ENCODE measurements at places on chromosomes 16 and 17. TPM values are rescaled to one million over a fixed set of nuclear protein-coding genes. Genes with fewer than 3 reads are reported as not detected.

Gene KRT12
- not detected for total RNA-seq

Gene SYNGR3
- 16.1 TPM for total RNA-seq

Gene PRSS33
- total RNA-seq, result not detected

Gene PMFBP1
- 1.7 TPM for total RNA-seq

Gene CES1
- total RNA-seq, result 18.7 TPM

Gene IL4R
- total RNA-seq, result 89.2 TPM

Gene ABCC11
- 1.5 TPM for total RNA-seq

Gene FN3K
- 16.9 TPM for total RNA-seq

Gene HAGHL
- total RNA-seq, result 7.7 TPM

Gene KRTAP9-8
- total RNA-seq, result not detected

Gene TMC5
- total RNA-seq, result 54.8 TPM

Gene AATK
- total RNA-seq, result 6.6 TPM

Gene RTN4RL1
- total RNA-seq, result 21.5 TPM

Gene WFIKKN2
- 2.4 TPM for total RNA-seq

Gene ARSG
- total RNA-seq, result 1.5 TPM

Gene DNAH3
- total RNA-seq, result 0.09 TPM

Gene KIF2B
- total RNA-seq, result not detected

GRCh38 chr17:40419559-40420331 is 2.0 kb upstream of the TOP2A start:
- no peak overlapping the region for H3K27ac ChIP-seq
- no peaks in the 10 kb centered on the region for H3K36me3 ChIP-seq
- H3K4me3 ChIP-seq, result no peak overlapping the region
- H3K4me1 ChIP-seq, result no peaks in the 10 kb centered on the region

DNA sequence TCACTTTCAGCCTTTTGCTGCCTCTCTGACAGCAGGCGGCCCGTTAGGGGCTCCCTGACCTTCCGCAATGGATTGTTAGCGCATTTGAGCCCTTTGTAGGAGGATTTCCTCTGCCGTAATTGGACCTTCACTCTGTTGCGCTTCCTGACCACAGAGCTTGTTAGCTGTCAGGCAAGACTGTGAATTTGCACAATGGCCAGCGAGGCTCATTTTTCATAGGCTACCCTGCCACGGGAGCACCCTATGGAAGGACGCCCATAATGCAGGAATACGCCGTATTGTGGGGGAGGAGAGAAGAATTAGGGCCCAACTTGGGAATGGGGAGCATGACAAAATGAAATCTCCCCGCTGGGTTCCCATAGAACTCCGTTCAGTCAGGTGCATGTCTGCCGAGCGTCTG is 205.2 kb upstream of the NLRP1 start:
- no peak overlapping the region for H3K4me3 ChIP-seq
- H3K27ac ChIP-seq, result no peak overlapping the region
- H3K4me1 ChIP-seq, result no peaks in the 10 kb centered on the region
- no peak for DNase-seq
- no peaks in the 10 kb centered on the region for H3K36me3 ChIP-seq

- DNase-seq, result no peak
- H3K27me3 ChIP-seq, result peaks cover 7% of the 10 kb centered on the region
- no peak overlapping the region for H3K27ac ChIP-seq
Observed at GRCh38 chr17:47733674-47734410, 806 bp downstream of the TBX21 start.

DNA sequence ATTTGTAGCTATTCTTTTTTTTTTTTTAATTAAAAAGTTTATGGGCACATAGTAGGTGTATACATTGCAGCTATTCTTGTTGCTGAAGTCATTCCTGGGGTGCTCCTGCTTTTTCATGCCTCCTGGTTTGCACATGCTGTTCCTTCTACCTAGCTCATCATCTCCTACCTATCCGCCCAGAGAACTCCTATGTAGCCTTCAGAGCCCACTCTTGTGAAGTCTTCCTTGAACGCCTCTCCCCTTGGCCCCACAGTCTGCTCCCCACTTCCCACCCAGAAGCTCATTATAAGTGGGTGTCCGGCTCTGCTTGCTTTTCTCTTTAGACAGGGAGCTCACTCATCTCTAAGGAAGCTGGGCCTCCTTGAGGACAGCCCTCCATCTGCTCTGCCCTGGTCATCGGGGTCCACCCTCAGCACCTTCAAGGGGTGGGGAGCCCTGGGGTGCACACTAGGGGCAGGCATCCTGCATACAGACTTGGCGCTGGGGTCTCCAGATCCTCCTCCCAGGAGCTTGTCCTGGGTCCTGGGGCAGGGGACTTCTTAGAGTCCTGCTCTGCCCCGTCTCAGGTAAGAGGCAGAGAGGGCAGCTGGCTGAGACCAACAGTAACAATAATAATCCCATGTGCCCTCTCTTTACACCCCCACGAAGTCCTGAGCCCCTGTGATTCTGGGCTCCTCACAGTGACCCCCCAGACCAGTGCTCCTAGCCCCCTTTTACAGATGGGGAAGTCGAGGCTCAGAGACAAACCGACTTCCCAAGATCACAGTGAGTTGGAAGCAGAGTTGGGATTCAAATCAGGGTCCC is 3.5 kb upstream of the B9D1 start:
- H3K27ac ChIP-seq, result no peak overlapping the region
- no peak overlapping the region for H3K4me3 ChIP-seq
- H3K27me3 ChIP-seq, result no peaks in the 10 kb centered on the region
- no peaks in the 10 kb centered on the region for H3K4me1 ChIP-seq

DNA sequence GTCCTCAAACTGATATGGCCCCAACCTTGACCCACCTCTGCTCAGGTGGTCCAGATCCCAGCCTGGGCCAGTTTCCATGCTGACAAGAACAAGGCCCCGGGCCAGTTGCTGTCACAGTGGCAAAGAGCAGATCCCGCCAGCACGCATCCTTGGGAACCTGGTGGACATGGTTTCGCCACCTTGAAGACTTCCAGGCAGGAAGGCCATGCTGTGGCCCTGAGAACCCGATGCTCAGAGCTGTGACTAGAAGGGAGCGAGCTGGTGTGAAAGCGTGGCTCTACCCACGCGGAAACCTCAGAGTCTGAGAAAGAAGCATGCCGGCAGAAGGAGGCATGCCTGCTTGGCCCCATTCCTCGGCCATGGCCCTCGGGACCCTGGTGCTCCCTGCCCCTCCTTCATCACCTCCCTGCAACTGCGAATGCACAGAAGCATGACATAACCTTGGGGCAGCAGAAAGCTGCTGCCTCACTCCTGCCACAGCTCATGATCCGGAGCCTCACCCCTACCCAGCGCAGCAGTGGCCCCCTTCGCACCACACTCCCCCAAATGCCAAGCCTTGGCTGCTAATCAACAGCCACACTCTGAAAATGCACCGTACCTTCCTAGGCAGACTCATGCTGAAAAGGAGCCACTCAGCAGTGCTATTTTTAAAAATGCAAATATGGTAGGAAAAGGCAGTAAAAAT is 33.2 kb downstream of the UBE2O start:
- H3K27ac ChIP-seq, result no peak overlapping the region
- H3K4me3 ChIP-seq, result no peak overlapping the region
- H3K4me1 ChIP-seq, result no peaks in the 10 kb centered on the region

DNA sequence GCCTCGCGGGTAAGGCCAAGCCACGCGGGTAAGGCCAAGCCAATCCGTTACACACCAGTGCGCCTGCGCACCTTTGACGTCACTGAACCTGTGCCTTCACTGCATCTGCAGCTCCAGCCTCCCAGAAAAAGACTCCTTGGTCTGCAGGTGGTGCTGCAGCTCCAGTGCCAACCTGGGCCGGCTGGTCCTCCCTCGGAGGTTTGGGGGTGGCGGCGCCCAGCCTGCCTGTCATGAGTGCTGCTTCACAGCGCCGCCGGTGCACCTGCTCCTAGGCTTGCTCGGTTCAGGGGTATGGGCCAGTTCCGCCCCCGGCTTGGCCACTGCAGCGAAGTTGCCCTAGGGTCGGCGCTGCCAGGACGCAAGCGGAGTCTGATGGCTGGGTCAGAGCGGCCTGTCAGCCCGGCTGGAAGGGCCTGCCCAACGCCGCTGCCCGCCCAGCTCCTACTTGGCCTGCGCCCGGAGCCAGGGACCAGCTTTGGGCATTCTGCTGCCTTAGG is 146.6 kb downstream of the USP22 start:
- no peak for DNase-seq
- no peaks in the 10 kb centered on the region for H3K36me3 ChIP-seq
- H3K27me3 ChIP-seq, result no peaks in the 10 kb centered on the region

GRCh38 chr16:75927810-75928209 is 201.5 kb upstream of the CPHXL start:
- no peaks in the 10 kb centered on the region for H3K27me3 ChIP-seq
- no peak for DNase-seq
- H3K4me1 ChIP-seq, result no peaks in the 10 kb centered on the region
- no peaks in the 10 kb centered on the region for H3K36me3 ChIP-seq

DNA sequence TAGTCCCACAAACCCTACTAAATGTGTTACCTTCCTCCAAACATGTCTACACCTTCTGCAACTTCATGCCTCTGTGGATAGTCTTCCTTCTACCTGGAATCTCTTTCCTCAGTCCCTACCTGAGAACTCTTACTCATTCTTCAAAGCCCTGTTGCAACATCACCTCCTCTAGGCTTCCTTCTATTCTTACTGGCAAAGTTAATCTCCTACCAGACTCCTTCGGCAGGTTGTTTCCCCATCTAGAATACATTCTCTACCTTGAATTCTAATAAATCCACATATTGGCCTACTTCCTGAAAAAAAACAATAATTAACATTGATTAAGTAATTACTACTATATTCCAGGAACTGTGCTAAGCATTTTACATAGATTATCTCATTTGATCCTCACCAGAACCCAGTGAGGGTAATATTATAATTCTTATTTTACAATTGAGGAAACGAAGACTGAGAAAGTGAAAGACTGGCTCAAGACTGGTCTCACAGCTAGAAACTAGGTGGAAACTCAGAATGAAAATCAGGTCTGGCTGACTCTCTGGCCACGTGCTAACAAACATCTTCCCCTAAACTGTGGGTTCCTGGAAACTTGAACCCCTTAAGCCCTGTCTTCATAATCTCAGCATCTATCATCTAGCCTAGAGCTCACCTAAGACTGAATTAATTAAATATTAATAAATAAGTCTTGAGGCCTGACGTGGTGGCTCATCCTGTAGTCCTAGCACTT is 4.6 kb upstream of the STAT3 start:
- no peaks in the 10 kb centered on the region for H3K36me3 ChIP-seq
- H3K4me3 ChIP-seq, result no peak overlapping the region
- no peak for DNase-seq
- H3K4me1 ChIP-seq, result no peaks in the 10 kb centered on the region
- H3K27me3 ChIP-seq, result no peaks in the 10 kb centered on the region

GRCh38 chr17:73657473-73658116 is 13.3 kb upstream of the SDK2 start:
- H3K4me1 ChIP-seq, result no peaks in the 10 kb centered on the region
- peak; percentile 42 for DNase-seq
- no peak overlapping the region for H3K4me3 ChIP-seq
- no peaks in the 10 kb centered on the region for H3K27me3 ChIP-seq

- H3K27me3 ChIP-seq, result no peaks in the 10 kb centered on the region
- H3K27ac ChIP-seq, result no peak overlapping the region
- H3K4me1 ChIP-seq, result peaks cover 4% of the 10 kb centered on the region
- no peak overlapping the region for H3K4me3 ChIP-seq
Observed at GRCh38 chr17:82277851-82278250, 4.4 kb upstream of the CSNK1D start.

GRCh38 chr16:9817586-9817985 is 364.6 kb downstream of the GRIN2A start:
- no peak overlapping the region for H3K27ac ChIP-seq
- no peak for DNase-seq
- no peaks in the 10 kb centered on the region for H3K4me1 ChIP-seq
- H3K36me3 ChIP-seq, result no peaks in the 10 kb centered on the region

GRCh38 chr17:751269-752001 is 629 bp downstream of the GEMIN4 start:
- H3K4me3 ChIP-seq, result peak overlapping the region; percentile 77
- H3K27ac ChIP-seq, result peak overlapping the region; percentile 88
- H3K36me3 ChIP-seq, result peaks cover 5% of the 10 kb centered on the region

GRCh38 chr17:68161644-68162428 is 86.0 kb upstream of the AMZ2 start:
- no peak for DNase-seq
- H3K27ac ChIP-seq, result no peak overlapping the region
- H3K4me3 ChIP-seq, result no peak overlapping the region
- H3K27me3 ChIP-seq, result no peaks in the 10 kb centered on the region
- no peaks in the 10 kb centered on the region for H3K4me1 ChIP-seq

DNA sequence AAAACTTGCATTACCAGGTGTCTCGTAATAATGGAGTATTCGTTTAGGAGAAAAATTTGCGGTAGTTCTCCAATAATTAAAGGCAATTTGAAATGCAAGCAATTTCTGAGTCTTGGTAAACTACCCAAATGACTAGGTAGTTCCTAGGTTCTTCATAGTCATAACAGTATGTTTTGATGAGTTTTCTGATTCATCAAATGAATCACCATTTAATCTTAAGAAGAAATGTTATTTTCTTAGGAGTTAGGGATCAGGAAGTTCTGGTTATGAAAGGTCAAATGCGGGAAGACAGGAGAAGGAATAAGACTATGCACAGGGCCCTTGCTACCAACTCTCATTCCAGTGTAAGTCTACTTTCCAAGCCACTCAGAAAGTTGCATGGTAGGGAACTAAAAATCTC is 221.5 kb upstream of the SOX9 start:
- H3K4me1 ChIP-seq, result no peaks in the 10 kb centered on the region
- no peak overlapping the region for H3K27ac ChIP-seq
- no peak overlapping the region for H3K4me3 ChIP-seq
- no peak for DNase-seq
- no peaks in the 10 kb centered on the region for H3K36me3 ChIP-seq
- H3K27me3 ChIP-seq, result no peaks in the 10 kb centered on the region

GRCh38 chr16:10738231-10739077 is 5.2 kb upstream of the NUBP1 start:
- H3K4me3 ChIP-seq, result no peak overlapping the region
- DNase-seq, result no peak
- no peaks in the 10 kb centered on the region for H3K27me3 ChIP-seq
- no peaks in the 10 kb centered on the region for H3K36me3 ChIP-seq
- no peak overlapping the region for H3K27ac ChIP-seq

Data from prostate gland (tissue), 2 donors.